Foreskin keratinocyte (primary cell): ENCODE measurements at places on chromosomes 3 and 15.

- no peak for DNase-seq
Observed at GRCh38 chr3:136949146-136949545, 8.6 kb upstream of the IL20RB start.

- no peak for DNase-seq
Observed at GRCh38 chr3:43726521-43726920, 35.8 kb downstream of the ABHD5 start.

DNA sequence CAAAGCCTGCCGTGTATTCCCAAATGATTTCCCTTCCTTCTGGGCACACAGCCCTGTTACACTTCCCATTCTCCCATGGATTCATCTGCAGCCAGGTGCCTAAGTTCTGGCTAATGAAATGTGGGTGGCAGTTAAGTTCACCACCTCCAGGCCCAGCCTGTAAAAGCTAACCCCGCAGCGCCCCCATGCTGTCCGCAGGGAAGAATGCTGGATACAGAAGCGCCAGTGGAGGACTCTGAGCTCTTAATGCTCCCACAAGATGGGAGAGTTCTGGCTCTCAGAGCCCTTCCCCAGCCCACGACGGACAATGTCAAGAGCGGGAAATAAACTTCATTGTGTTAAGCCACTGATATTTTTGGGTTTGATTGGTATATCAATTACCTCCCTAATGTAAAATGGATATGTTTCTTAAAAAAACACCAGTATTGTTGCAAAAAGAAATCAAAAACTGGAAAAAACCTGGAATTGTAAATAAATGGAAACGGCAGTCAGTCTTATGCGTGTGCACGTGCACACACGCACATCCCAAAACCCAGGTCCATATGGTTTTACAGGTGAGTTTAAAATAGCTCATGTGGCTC is 37.7 kb upstream of the FGD5 start:
- DNase-seq, result no peak

DNA sequence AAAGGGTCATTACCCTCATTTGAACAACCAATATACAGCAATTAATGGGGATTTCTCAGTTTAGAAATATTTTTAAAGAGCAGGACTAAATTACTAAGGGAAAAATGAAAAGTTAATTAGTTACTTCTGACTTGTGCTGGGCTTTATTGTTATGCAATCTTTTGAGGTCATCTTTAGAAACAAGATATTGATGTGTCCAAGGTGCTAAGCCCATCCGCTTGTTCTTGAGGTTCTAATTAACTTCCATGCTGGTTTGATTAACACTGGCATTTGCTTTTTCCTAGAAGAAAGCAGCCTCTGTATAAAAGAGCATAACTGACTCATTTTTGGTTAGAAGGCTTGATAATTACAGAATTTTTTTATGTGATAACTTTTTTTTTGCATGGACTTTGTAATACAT is 256.5 kb upstream of the AGTR1 start:
- DNase-seq, result no peak

GRCh38 chr3:194808640-194809097 is 123.0 kb downstream of the FAM43A start:
- DNase-seq, result peak; percentile 89

DNA sequence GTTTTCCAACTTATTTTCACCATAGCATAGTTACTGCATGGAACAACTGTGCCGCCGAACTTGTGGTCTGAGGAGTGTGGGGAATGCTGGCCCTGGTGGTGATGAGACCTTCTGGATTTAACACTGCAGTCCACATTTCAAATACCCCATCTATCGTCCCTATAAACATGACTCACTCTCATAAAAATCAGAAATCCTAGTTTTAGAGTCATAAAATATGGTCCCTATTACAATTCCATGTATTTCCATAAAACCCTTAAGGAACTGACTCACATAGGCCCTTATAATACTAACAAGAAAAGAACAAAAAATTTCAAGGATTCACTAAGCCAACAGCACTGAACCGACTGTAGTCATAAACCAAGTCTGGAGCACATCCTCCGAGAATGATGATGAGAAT is 147.2 kb downstream of the FOXP1 start:
- no peak for DNase-seq

DNA sequence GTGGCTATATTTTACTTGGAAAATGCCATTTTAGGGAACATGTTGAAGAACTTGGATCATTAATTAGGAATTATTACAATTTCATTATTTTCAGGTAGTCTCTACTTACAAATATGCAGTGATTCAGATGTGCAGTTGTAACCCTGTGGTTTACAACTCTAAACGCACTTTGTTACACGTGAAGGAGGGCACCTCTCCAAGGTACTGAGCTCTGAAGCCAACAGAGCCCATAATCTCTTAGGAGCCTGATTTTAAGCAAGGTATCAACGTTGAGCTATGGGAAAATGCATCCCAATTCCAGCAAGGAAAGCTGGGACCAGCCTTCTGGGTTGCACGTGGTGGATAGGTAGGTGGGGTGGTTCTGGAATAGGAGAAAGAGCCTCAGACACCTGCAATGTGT is 81.5 kb upstream of the FAM3D start:
- DNase-seq, result peak; percentile 17

DNA sequence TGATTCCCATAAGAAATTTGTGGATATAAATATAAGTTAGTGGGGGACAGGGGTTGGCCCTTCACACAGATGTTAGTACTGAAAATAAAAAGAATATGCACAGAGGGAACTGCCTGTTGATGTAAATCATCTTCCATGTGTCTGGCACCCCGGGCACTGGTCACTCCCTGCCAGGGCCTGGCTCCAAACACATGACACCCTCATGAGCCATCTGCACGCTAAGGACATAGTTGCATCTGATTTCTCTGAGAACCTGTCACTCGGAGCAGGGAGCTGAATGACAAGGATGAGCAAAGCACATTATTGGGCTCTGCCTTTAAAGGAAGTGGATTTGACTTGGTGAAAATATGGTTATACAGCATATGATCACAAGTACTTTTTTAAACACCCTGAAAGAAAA is 66.2 kb upstream of the TSC22D2 start:
- no peak for DNase-seq

GRCh38 chr3:107699682-107700081 is 176.9 kb downstream of the BBX start:
- DNase-seq, result peak; percentile 94
